Esophagus muscularis mucosa (tissue), 4 donors: ENCODE measurements at places on chromosomes 4 and X. TPM values are rescaled to one million over a fixed set of nuclear protein-coding genes. Genes with fewer than 3 reads are reported as not detected.

SOD3 gene
- total RNA-seq: 404 TPM

DNA sequence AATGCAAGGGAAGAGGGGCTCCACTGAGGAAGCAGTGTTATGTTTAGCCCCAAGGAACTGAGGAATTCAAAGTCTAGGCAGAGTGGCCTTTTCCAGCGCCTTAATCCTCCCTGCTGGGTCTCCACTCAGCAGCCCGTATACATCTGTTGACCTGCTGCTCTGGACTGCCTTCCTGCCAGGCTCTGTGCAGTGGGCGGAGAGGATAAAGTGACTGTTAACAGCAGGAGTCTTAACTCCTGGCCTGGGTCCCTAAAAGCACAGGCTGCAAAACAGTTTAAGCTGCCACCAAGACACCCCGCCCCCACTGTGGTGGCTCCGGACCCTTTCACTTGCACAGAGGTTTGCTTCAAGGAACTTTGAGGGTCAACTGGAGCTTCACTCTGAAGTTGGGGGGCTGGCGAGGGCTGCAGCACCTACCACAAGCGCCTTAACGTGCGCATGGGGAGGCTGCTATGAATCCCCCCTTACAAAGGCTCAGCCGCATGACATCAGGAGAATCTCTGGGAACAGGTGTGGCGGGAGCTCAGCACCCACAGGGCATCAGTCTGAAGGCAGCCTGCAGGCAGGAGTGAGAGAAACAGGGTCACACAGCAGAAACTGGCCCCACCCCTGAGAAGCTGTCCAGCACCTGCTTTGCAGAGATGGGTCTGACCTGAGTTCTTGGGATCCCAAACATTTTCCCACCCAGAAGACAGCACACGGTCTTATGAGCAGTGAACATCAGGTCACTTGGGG, 358.2 kb upstream of the GATB start:
- DNase-seq: peak; percentile 79

DNA sequence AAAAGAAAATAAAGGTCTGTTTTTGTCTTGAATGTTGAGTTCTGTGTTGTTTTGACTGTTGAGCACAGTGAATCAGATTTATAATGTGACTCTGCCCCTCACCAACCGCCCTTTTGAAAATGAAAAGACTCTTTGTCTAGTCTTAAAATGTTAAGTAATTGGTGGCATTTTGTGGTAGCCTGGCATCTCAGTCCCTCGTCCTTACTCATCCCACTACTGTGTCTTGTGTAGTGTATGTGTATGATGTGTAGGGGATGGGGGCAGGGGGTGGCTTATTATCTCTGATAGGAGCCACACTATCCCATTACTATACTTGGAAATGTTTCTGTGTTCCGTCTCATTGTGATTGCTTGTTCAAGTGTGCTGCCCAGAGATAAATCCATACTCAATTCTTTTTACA, 12.2 kb downstream of the KLHL34 start:
- no peak for DNase-seq

GRCh38 chr4:162234595-162234994, 70.8 kb upstream of the FSTL5 start:
- DNase-seq: no peak
